ENCODE measurements at places on chromosomes 2 and 18. TPM values are rescaled to one million over a fixed set of nuclear protein-coding genes. Genes with fewer than 3 reads are reported as not detected.

The FBXO11 gene
- 46.1 TPM for total RNA-seq

The PARD3B gene
- total RNA-seq = 53.1 TPM

The DQX1 gene
- not detected for total RNA-seq

The CNTNAP5 gene
- total RNA-seq = not detected

The FMNL2 gene
- total RNA-seq = 17.3 TPM

The TOGARAM2 gene
- total RNA-seq = 0.43 TPM

The GCG gene
- not detected for total RNA-seq

The SERPINB12 gene
- not detected for total RNA-seq

The PROKR1 gene
- total RNA-seq = not detected

The POTEC gene
- under 0.01 TPM for total RNA-seq

The OSR1 gene
- total RNA-seq = 2.2 TPM

The MYOM1 gene
- 0.86 TPM for total RNA-seq

The TMEM37 gene
- total RNA-seq = 1.3 TPM

The ANKRD44 gene
- total RNA-seq = 7.7 TPM

The FSHR gene
- total RNA-seq = not detected

The POMC gene
- 0.32 TPM for total RNA-seq

The SIX3 gene
- not detected for total RNA-seq

The FNDC4 gene
- total RNA-seq = 8.6 TPM

The SLC16A14 gene
- total RNA-seq = 3.5 TPM

The NDUFS1 gene
- 125 TPM for total RNA-seq

The IL18R1 gene
- total RNA-seq = 0.64 TPM

The AKAIN1 gene
- total RNA-seq = not detected

The MAB21L4 gene
- total RNA-seq = not detected

The IKZF2 gene
- total RNA-seq = 4.2 TPM

The SLC9A4 gene
- under 0.01 TPM for total RNA-seq

The KDM3A gene
- total RNA-seq = 15.1 TPM

The PREPL gene
- total RNA-seq = 68.2 TPM

The RBKS gene
- total RNA-seq = 1.3 TPM

The VIT gene
- total RNA-seq = not detected

The PREB gene
- 39.3 TPM for total RNA-seq

The MDH1B gene
- 1.3 TPM for total RNA-seq

The STARD7 gene
- 209 TPM for total RNA-seq

The ABCG8 gene
- not detected for total RNA-seq

The TRPM8 gene
- total RNA-seq = not detected

The NPPC gene
- not detected for total RNA-seq

The MAP3K19 gene
- total RNA-seq = not detected

All from fibroblast of villous mesenchyme (primary cell).